Hippocampal formation (tissue), 2 donors: ENCODE measurements at places on chromosomes 11 and 22.

DNA sequence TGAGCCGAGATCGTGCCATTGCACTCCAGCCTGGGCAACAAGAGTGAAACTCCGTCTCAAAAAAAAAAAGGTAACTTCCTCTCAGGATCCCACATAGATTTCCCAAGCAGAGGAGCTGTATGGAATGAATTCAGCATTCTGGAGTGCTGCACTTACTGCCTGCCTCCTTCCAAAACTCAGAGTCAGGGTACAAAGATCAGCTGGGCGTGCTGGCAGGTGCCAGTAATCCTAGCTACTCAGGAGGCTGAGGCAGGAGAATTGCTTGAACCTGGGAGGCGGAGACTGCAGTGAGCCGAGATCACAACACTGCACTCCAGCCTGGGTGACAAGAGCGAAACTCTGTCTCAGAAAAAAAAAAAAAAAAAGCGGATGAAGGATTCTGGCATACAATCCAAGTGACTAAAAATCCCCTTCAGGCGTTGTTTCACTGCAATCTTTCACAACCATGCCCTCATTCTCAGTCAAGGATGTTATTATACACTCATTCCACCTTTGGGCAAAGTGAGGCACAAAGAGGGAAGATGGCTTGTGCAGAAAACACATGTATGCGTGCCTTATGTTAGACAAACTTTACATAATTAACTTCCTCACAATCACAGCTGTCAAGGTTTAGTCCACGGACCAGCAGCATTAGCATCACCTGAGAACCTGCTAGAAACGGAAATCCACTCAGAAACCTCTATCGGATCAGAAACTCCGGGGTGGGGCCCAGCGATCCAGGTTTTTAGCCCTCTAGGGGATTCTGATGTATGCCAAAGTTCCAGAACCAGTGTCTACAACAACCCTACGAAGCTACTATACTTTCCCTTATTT, 1.1 kb upstream of the NOL12 start:
- no peak for DNase-seq

GRCh38 chr11:93646399-93646798, 15.1 kb upstream of the CEP295 start:
- DNase-seq = no peak

- peak; percentile 11 for DNase-seq
Observed at GRCh38 chr11:84780689-84781293, 846.4 kb downstream of the DLG2 start.

- DNase-seq = no peak
Observed at GRCh38 chr11:8766043-8766987, 83.7 kb downstream of the RPL27A start.

- no peak for DNase-seq
Observed at GRCh38 chr11:10529279-10529678, 11.7 kb downstream of the RNF141 start.
